ENCODE measurements at places on chromosomes 3 and 15. TPM values are rescaled to one million over a fixed set of nuclear protein-coding genes. Genes with fewer than 3 reads are reported as not detected.

TTLL13 gene
- total RNA-seq: 0.19 TPM

BBX gene
- 21.3 TPM for total RNA-seq

CFAP20DC gene
- total RNA-seq: not detected

PPP1R14D gene
- total RNA-seq: not detected

RETNLB gene
- total RNA-seq: not detected

- H3K4me1 ChIP-seq: no peaks in the 10 kb centered on the region
- no peak overlapping the region for H3K4me3 ChIP-seq
- no peak overlapping the region for H3K27ac ChIP-seq
These were observed 292.3 kb upstream of the CADM2 start for GRCh38 chr3:84666468-84666867.

DNA sequence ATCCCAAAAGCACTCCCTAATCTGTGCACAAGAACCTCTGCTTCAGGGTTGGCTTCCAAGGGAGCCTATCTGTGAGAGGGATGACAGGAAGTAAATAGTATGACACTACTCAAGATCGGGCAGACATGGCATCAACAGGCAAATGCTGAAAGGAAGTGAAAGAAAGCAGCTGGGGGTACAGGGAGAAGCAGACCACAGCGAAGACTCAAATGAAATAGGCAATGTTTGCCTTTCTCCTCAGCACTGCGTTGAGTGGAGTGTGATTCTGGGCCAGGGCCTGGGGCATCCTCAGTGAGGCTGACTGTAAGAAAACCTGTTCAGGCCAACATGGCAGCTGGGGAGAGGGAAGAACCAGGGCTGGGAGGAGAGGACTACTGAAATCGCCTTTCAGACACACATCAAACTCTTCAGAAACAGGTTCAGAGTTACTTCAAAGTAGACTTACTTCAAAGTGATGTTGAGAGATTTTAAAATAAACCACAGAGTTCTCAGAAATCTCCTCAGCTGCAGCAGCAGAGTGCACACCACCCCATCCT is 96.6 kb downstream of the SLC9A9 start:
- H3K27me3 ChIP-seq: no peaks in the 10 kb centered on the region
- DNase-seq: no peak
- no peak overlapping the region for H3K27ac ChIP-seq

DNA sequence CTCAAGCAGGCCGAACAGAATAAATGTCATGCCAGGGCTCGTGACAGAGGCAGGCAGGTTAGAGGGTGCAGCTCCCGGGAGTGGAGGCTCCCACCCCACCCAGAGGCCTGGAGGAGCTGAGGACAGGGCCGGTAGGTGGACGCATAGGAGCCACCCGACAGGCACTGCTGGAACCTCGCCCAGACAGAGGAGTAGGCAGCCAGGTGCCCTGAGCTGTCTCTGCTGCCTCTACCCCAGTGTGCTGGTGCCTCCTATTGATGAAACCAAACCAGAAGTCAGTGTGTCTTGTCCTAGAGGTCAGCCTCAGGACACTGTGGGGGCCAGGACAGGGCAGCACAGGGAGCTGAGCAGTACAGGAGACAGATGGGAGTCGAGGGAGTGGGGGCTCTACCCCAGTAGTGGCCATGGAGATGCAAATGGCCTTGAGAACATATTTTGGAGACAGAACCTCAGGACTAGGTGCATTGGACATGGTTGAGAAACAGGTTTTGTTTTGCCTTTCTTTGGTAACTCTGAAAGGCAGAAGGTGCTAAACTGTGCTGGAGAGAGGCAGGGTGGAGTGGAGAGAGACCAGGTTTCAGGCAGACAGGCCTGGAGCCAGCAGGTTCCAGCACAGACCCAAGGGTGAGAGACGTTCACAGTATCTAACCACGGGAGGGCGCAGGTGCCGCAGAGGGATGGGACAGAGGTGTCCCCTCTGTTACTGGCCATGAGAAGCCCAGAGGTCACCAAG is 15.4 kb upstream of the KLF15 start:
- H3K27ac ChIP-seq: no peak overlapping the region
- H3K4me1 ChIP-seq: no peaks in the 10 kb centered on the region
- H3K27me3 ChIP-seq: no peaks in the 10 kb centered on the region
- no peak overlapping the region for H3K4me3 ChIP-seq
- no peak for DNase-seq

DNA sequence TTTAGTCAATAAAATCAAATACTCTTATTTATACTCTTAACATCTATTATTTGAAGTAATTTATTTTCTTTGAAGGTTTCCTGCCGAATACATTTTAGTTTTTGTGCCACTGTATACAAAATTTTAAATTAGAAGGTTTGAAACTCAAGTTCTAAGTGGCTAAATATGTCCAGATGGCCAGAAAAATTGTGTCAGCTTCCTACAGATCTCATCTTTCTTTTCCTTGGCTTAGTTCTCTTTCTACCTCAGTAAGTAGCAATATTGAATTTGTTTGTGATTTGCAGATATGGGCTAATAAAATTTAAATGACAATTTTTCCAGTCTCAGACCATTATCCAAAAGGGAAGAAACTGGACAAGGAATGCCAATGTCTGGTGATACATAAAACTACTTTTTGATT is 452.1 kb downstream of the ROBO2 start:
- H3K27me3 ChIP-seq: no peaks in the 10 kb centered on the region
- H3K4me3 ChIP-seq: no peak overlapping the region
- H3K36me3 ChIP-seq: no peaks in the 10 kb centered on the region
- H3K4me1 ChIP-seq: no peaks in the 10 kb centered on the region
- H3K27ac ChIP-seq: no peak overlapping the region

DNA sequence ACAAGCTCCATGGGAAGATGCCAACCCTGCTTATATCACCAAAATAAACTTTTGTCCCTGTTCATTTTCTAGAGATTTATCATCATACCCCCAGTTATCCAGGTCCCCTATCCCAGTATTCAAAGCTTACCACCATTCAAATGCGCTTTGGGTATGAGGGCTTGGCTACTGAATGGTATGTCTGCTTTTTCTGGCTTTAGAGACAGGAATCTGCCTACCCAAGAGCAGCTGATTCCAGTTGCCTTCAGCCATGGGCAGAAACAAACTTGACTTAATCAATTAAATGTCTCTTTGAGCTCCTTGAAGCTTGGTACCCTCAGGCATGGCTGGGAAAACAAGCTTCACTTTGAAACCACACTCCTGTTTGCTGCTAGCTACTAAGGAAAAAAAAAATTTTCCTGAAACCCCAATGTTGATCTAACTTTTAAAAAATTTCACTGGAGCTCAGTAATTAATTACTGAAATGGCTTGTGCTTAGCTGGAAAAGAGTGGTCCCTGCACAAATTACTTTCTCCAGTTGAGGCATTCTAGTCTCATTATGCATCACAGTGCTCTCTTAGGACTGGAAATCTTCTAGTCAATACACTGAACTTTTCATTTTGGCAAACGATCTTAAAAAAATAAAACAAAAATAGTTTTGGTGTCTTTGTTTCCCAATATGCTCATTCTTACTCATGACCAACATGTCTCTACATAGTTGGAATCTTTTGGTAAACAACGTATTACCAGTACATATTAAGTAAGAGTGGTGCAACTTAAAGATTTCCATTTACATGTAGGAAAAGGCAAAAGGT is 242.8 kb downstream of the DTWD1 start:
- H3K27ac ChIP-seq: no peak overlapping the region
- H3K4me1 ChIP-seq: peaks cover 7% of the 10 kb centered on the region
- DNase-seq: no peak
- no peak overlapping the region for H3K4me3 ChIP-seq
- no peaks in the 10 kb centered on the region for H3K27me3 ChIP-seq

DNA sequence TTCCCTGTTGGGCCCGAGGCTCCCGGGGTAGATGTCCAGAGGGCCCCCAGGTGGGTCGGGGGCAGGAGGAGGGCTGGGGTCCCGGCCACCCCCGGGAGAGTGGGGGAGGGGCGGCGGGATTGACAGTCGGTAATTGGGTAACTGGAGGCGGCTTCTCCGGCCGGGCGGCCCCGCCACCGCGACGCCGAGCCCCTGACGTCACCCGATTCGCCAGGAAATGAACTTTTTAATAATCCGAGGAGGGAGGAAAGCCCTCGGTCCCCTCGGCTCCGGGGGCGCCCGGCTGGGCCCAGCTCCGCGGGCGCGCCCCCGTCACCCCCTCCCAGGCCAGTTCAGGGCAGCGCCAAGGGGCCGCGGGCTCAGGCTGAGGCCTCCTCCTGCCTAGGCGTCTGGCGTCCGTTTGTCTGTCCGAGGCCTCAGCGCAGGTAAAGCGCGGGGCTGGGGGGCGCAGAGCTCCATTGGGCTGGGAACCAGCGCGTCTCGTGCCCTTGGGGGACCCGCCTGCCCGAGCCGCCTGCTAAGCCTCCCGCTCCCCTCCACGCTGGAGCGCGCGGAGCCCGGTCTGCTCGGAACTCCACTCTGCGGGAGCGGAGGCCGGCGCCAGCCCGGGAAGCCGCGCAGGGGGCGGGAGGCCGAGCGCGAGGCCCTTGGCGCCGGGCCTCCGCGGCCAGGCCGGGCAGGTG is 3.9 kb downstream of the GATA2 start:
- H3K27me3 ChIP-seq: peaks cover 98% of the 10 kb centered on the region
- peak; percentile 84 for DNase-seq
- peaks cover 45% of the 10 kb centered on the region for H3K4me1 ChIP-seq
- peak overlapping the region; percentile 73 for H3K4me3 ChIP-seq

DNA sequence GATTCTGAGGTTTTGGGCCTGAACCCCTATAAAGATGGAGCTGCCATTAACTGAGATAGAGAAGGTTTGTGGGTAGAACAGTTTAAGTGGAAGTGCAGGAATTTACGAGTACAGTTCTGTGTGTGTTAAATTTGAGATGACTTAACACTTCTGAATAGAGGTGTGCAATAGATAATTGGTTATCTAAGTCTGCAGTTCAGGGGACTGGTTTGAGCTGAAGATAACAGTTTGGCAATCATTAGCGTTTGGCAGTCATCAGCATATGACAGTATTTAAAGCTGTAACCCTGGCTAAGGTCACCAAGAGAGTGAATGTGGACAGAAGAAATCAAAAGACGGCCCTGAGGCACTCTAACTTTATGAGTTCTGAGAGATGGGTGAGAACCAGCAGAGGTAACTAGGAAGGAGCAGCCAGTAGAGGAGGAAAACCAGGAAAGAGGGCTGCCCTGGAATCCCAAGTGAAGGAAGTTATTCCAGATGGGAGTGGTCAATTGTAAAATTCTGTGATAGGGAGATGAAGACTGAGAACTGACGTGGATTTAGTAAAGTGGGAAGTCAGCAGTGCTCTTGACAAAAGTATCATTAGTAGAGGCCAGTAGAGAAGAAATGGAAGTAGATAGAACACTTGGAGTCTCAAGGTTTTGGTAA is 8.1 kb downstream of the MYNN start:
- no peak overlapping the region for H3K4me3 ChIP-seq
- no peaks in the 10 kb centered on the region for H3K27me3 ChIP-seq
- peaks cover 100% of the 10 kb centered on the region for H3K36me3 ChIP-seq
- H3K27ac ChIP-seq: no peak overlapping the region
- peaks cover 21% of the 10 kb centered on the region for H3K4me1 ChIP-seq

GRCh38 chr3:126393563-126393962 is 1.1 kb upstream of the CFAP100 start:
- no peaks in the 10 kb centered on the region for H3K4me1 ChIP-seq
- H3K36me3 ChIP-seq: no peaks in the 10 kb centered on the region
- H3K27ac ChIP-seq: no peak overlapping the region
- no peak overlapping the region for H3K4me3 ChIP-seq
- H3K27me3 ChIP-seq: peaks cover 42% of the 10 kb centered on the region

DNA sequence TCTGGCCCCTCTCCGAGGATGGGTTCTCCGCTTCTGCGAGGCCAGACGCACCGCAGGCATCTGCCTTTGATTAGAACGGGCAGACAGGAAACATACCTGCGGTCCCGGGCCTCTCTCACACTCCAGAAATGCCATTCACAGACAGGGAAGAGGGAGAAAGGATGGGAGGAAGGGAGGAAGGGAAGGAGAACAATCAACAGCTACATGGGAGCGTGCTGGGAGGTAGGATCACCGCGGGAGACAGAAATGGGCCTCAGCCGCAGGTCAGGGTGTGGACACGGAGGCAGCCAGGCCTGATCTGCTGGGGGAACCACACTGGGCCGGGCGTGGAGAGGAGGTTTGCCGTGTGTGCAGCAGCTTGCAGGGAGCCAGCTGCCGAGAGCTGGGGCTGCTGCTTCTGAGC is 90.7 kb upstream of the RGMA start:
- no peak overlapping the region for H3K4me3 ChIP-seq
- no peak overlapping the region for H3K27ac ChIP-seq
- H3K36me3 ChIP-seq: no peaks in the 10 kb centered on the region
- no peak for DNase-seq
- peaks cover 4% of the 10 kb centered on the region for H3K4me1 ChIP-seq

DNA sequence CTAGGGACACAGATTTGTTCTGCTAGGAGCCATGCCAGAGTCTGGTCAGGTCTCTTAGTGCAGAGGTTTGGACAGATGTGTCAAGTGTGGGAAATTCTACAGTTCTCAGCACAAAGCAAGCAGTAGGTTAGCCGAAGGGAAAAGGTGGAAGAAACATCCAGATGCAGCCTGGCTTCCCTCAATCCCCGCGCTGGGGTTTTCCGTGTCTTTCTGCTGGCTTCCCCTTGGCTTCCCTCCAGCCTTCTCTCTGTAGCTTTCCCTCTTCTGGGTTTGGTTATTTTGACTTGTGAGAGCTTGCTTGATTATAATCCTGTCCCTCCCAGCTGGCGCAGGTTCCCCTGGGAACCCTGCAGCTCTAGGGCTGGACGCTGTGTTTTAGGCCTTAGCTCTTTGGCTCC is 4.1 kb downstream of the TF start:
- peaks cover 29% of the 10 kb centered on the region for H3K27me3 ChIP-seq
- no peak overlapping the region for H3K27ac ChIP-seq
- H3K4me1 ChIP-seq: peaks cover 8% of the 10 kb centered on the region

- no peak overlapping the region for H3K27ac ChIP-seq
- H3K27me3 ChIP-seq: no peaks in the 10 kb centered on the region
- H3K4me1 ChIP-seq: no peaks in the 10 kb centered on the region
- H3K4me3 ChIP-seq: no peak overlapping the region
- H3K36me3 ChIP-seq: no peaks in the 10 kb centered on the region
These were observed 400.2 kb downstream of the CNTN3 start for GRCh38 chr3:74214286-74214685.

- DNase-seq: no peak
- H3K4me3 ChIP-seq: no peak overlapping the region
- H3K4me1 ChIP-seq: no peaks in the 10 kb centered on the region
- H3K36me3 ChIP-seq: no peaks in the 10 kb centered on the region
- H3K27me3 ChIP-seq: no peaks in the 10 kb centered on the region
These were observed 330.4 kb upstream of the ICE2 start for GRCh38 chr15:60809375-60809774.

- H3K27me3 ChIP-seq: no peaks in the 10 kb centered on the region
- no peak for DNase-seq
These were observed 962.2 kb downstream of the TUSC7 start for GRCh38 chr3:117671722-117672318.

GRCh38 chr3:78143000-78143399 is 1103.1 kb downstream of the ROBO2 start:
- H3K4me1 ChIP-seq: no peaks in the 10 kb centered on the region
- no peaks in the 10 kb centered on the region for H3K36me3 ChIP-seq
- H3K4me3 ChIP-seq: no peak overlapping the region
- DNase-seq: no peak

DNA sequence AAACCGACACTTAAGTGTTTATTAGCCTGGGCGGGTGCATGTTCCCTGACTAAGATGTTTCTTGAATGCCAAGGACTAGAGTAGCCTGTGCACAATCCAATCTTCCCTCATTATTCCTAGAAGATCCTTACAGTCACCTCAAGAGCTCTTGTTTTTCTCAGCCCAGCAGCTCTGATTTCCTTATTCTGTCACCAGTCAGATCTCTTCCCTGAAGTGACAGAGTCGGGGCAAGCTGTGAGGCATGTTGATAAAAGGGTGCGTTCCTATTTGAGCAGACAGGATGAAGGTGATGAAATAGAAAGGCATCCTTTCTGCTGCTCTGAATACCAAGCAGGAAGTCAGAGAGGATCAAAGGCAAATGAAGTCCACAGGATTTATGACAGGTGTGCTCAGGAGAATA is 125.6 kb upstream of the MCTP2 start:
- no peak overlapping the region for H3K27ac ChIP-seq
- no peaks in the 10 kb centered on the region for H3K4me1 ChIP-seq
- DNase-seq: no peak
- H3K27me3 ChIP-seq: peaks cover 3% of the 10 kb centered on the region
- H3K36me3 ChIP-seq: no peaks in the 10 kb centered on the region

All from heart right ventricle (tissue), 16 donors.